A549 treated with CORT108297 at 1 μM for 4 hours (cell line): ENCODE measurements at places on chromosomes 1 and 21. TPM values are rescaled to one million over a fixed set of nuclear protein-coding genes. Genes with fewer than 3 reads are reported as not detected.

Gene AIRE
- total RNA-seq, result not detected in 5 replicates

Gene GFI1
- 0.07 to 0.26 TPM (median 0.21 TPM) in 5 replicates for total RNA-seq

Gene AJAP1
- 0.01 to 0.02 TPM in 2 of 5 replicates, not detected in the others for total RNA-seq

Gene UBIAD1
- total RNA-seq, result 15.7 to 18.3 TPM (median 16.3 TPM) in 5 replicates

Gene MPL
- total RNA-seq, result 0.14 TPM in 1 of 5 replicates, not detected in the others

Gene AMY1A
- total RNA-seq, result not detected in 5 replicates

Gene NEGR1
- total RNA-seq, result not detected in 5 replicates

Gene RYR2
- 0.01 to 0.09 TPM (median 0.02 TPM) in 5 replicates for total RNA-seq

Gene GBP1
- total RNA-seq, result 0.09 to 0.18 TPM (median 0.10 TPM) in 5 replicates

Gene RGS1
- not detected in 5 replicates for total RNA-seq

Gene TFF2
- total RNA-seq, result not detected in 5 replicates

Gene MANEAL
- 20.4 to 27.1 TPM (median 26.2 TPM) in 5 replicates for total RNA-seq

Gene CR1L
- 0.16 TPM in 1 of 5 replicates, not detected in the others for total RNA-seq

Gene OLFML3
- total RNA-seq, result 3.7 to 4.0 TPM (median 3.8 TPM) in 5 replicates

Gene TGFBR3
- 2.7 to 3.5 TPM (median 3.2 TPM) in 5 replicates for total RNA-seq

Gene ARHGEF10L
- total RNA-seq, result 4.8 to 8.5 TPM (median 6.9 TPM) in 5 replicates

Gene GBP7
- total RNA-seq, result not detected in 5 replicates

Gene ITLN2
- 0.13 to 0.34 TPM (median 0.24 TPM) in 4 of 5 replicates, not detected in the other for total RNA-seq

Gene FOXD3
- total RNA-seq, result 0.59 to 1.2 TPM (median 0.85 TPM) in 5 replicates

Gene PIAS3
- 24.2 to 34.2 TPM (median 29.6 TPM) in 5 replicates for total RNA-seq

Gene OR10J4
- total RNA-seq, result not detected in 5 replicates

Gene ILDR2
- total RNA-seq, result 0.02 to 0.12 TPM (median 0.05 TPM) in 4 of 5 replicates, not detected in the other

Gene HSD3B1
- not detected in 5 replicates for total RNA-seq

Gene GRHL3
- total RNA-seq, result 0.48 to 0.79 TPM (median 0.54 TPM) in 5 replicates

Gene KRTAP12-2
- total RNA-seq, result not detected in 5 replicates

Gene SIM2
- 7.7 to 11.7 TPM (median 11.0 TPM) in 5 replicates for total RNA-seq

Gene CFHR2
- not detected in 5 replicates for total RNA-seq

Gene SV2A
- total RNA-seq, result 0.06 to 0.17 TPM (median 0.09 TPM) in 5 replicates

Gene TPR
- 40.9 to 46.7 TPM (median 43.9 TPM) in 5 replicates for total RNA-seq

Gene GNG4
- total RNA-seq, result 13.0 to 17.5 TPM (median 15.4 TPM) in 5 replicates

Gene TEX38
- 0.15 TPM in 1 of 5 replicates, not detected in the others for total RNA-seq

Gene IL22RA1
- total RNA-seq, result 3.8 to 5.5 TPM (median 4.8 TPM) in 5 replicates

Gene PALMD
- total RNA-seq, result 0.25 to 0.46 TPM (median 0.43 TPM) in 5 replicates

Gene C8A
- not detected in 5 replicates for total RNA-seq

Gene WNT3A
- total RNA-seq, result 0.02 to 0.03 TPM in 2 of 5 replicates, not detected in the others

Gene LRRC41
- 35.3 to 46.7 TPM (median 43.0 TPM) in 5 replicates for total RNA-seq

Gene PGBD5
- 0.65 to 0.85 TPM (median 0.70 TPM) in 5 replicates for total RNA-seq

Gene PDC
- total RNA-seq, result not detected in 5 replicates

Gene CAMK1G
- total RNA-seq, result 0.14 to 0.37 TPM (median 0.30 TPM) in 5 replicates

Gene SGIP1
- not detected in 5 replicates for total RNA-seq

Gene RNU1-2
- 11.7 TPM in 1 of 5 replicates, not detected in the others for total RNA-seq

Gene VSIG8
- total RNA-seq, result 0.05 TPM in 2 of 5 replicates, not detected in the others

Gene GPR161
- 9.5 to 17.8 TPM (median 15.2 TPM) in 5 replicates for total RNA-seq

Gene TSSK3
- 0.07 to 0.11 TPM in 2 of 5 replicates, not detected in the others for total RNA-seq

Gene IVL
- total RNA-seq, result 0.03 to 0.06 TPM in 2 of 5 replicates, not detected in the others

Gene SYCP1
- total RNA-seq, result not detected in 5 replicates
